ENCODE measurements at places on chromosomes 11 and 22.

GRCh38 chr11:93784935-93785360 is 866 bp downstream of the MED17 start:
- DNase-seq = no peak

DNA sequence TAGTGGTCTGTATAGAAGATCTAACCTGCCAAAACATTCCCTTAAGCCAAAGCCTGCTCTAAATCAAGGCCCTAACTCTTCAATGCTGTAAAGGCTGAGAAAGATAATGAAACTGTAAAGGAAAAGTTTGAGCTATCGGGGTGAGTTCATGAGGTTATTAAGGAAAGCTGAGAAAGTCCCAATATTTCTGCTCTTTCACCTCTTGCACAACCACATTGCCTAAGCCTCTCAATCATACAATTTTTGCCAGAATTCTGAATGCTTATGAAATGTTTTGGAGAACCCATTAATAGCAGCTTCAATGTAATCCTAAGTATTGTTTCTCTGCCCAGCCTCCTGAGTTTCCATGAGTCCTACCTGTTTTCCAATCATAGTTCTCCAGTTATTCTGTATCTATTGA is 373.2 kb downstream of the LUZP2 start:
- DNase-seq = no peak

GRCh38 chr11:17864478-17864941 is 129.9 kb downstream of the KCNC1 start:
- no peak for DNase-seq

DNA sequence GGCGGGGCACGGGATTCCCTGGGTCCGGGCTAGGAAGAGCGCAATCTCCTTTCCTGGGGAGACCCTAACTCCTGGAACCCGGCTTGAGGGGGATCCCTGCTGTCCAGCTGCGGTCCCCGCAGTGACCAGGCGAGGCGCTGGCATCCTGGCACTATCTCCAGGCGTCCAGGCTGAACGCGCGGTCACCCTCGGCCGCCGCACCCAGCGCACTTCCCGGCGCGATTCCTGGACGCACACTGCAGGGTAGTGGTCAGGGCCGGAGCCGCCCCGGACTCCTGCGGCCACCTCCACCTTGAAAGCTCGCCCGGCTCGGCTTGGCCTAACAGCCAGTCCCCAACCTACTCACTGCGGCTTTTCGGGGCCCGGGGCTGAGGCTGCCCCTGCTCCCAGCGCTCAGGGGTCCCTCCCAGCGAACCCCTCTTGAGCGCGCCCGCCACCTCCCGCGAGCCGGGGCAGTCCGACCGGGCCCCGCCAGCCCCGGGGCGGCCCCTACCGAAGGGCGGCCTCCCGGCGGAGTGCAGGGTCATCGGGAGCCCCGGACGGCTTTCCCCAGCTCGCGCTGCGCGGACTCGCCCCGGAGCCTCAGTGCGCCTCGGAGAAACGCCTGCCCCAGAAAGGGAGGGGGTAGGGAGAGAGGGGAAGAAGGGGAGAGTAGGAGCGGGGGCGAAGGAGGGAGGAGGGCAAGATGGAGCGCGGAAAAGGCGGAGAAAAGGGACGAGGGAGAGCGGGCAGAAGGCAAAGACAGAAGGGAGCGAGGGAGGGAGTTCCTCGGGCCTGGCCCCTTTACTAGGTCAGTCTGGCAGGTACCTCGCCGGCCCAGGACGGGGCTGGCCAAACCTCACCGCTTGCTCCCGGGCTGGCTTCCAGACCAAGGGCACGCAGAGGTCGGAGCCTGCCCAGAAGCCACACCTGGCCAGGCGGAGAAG is 1.0 kb downstream of the POU2AF3 start:
- no peak for DNase-seq

DNA sequence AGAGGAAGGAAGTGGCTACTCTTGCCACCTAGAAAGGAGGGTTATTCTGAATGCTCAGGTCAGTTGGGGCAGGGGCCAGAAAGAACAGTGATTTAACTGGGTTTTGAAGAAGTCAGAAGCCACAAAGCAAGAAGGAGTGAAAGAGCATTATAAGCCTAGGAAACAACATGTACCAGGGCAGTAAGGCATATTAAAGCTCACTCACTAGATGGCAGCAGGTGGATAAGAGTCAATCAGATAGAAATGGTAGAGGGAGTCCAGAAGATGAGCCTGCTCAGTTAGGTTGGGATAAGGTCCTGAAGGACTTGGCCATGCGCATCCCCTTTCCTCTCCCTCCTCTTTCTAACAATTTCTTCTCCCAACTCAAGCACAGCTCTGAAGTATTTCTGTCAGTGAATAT is 22.0 kb upstream of the PATE1 start:
- no peak for DNase-seq

- no peak for DNase-seq
Measured at GRCh38 chr11:9973921-9974320, 310.0 kb downstream of the SWAP70 start.

DNA sequence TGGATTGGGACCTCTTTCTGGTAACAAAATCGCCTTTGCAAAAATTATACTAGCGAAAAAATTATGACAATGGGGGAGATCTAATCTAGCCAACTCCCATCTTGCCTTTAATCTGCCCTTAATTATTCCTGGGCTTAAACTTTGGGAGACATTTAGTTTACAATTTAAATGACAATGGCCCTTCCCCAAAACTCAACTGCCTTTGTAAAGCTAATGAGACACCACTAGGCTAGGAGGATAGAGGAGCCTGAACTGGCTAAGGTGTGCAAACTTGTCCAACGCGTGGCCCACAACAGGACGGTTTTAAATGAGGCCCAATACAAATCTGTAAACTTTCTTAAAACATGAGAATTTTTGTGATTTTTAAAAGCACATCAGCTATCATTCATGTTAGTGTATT is 67.3 kb downstream of the RSF1 start:
- no peak for DNase-seq

- DNase-seq = no peak
Measured at GRCh38 chr22:41781507-41781906, 19.0 kb upstream of the CCDC134 start.

DNA sequence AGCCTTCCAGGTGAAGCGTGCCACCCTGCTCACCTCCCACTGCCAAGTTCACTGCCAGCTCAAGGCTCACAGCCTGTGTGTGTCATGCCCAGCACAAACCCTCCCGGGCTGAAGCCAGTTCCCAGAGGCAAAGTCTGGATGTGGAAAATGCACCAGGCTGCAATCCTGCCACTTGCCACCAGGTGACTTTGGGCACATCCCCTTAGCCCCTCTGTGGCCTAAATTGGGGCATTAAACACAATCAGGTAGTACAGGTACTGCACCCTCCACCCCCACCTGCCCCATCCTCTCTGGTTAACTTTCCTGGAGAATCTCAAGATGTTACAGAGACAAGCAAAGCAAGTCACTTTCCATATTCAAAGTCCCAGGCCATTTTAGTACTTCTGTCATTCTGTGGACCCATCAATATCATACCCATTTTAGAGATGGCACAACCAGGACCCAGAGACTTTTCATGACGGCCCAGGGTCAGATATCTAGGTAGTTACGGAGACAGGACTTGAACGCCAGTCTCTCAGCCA is 1.8 kb upstream of the RASD2 start:
- no peak for DNase-seq

- peak; percentile 43 for DNase-seq
Measured at GRCh38 chr11:12167061-12168000, 56.9 kb downstream of the MICAL2 start.

DNA sequence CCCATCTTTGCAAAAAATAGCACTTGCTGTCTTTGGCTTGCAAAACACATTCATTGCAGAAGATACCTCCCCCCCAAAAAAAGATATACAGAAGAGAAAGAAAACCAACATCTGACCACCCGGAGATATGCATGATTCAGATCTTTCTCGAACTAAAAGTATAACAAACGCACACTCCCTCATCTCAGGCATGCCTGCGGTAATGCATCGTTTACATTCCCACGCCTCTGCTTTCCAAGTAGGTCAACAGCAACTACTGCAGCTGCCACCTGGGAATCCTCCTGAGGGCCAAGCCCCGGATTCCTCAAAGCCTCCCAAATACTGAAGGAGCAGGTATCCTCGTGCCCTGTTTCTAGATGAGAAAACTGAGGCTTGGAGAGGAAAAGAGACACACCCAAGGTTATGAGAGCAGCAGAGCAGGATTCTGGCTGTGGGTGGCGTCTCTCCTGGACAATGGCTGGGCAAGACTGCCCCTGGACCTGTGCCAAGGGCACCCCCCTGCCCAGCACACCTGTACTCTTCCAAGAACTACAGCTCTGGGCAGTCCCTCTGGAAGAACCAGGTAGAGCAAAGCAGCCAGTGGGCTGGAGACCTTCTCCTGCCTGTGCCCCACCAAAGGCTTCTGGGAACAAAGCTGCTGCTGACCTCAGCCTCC is 38.1 kb downstream of the NUP50 start:
- DNase-seq = no peak

DNA sequence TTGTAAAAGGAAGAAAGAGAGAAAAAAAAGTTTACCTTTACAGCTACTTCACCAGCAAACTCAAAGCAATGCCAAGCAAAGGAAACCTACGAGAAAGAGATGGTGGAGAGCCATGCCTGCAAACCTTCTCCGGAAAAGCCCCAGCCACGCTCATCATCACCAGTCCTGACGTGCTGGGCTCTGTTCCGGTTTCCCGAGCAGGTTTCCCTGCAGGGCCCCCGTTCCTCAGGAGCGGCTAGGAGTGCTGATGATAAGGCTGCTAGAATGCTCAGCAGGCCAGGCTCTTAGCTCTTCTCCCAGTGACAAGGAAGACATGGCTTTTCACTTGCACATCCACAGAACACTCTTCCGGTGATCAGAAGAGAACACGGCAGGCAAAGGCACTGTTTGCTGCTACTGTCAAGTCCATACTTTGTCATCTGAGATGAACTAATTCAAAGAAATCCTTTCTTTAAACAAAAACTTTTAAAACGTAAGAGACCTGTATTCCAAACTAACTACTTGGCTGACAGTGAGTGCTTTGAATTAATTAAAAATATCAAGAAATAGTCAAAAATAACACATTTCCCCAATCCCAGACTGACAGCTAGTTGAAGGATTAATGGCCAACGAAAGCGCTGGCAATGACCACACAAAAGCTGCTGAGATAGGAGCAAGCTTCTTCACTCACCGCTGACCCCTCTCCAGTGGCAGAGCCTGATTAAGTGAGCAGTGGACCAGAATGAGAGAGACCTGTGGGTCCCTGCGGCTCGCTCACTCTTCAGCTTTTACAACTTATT is 35.8 kb downstream of the DUSP8 start:
- DNase-seq = no peak

DNA sequence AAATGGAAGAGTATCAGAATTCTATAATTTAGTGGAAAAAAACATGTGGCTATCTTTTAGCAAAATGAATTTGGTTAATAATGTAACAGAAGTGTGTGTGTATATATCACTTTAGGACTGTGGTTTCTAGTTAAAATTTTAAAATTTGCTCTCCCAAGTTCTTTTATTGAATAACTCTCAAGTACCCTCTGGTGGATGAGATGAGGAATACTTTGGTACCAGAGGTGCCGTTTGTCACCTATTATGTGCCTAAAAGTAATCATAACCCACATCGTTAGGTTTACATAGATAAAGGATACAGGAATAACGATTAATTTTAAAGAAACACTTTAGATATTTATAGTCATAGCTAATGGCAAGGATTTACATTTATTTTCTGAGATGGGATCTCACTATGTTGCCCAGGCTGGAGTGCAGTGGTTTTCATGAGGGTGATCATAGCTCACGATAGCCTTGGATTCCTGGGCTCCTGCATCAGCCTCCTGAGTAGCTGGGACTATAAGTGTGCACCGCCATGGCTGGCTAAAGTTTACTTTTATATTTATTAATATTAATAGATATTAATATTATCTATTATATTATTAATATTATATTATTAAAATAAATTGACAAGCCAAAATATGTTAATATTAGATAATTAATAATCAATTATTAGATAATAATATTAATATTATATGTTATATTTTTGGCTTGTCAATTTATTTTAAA is 66.7 kb upstream of the CAPRIN1 start:
- no peak for DNase-seq

DNA sequence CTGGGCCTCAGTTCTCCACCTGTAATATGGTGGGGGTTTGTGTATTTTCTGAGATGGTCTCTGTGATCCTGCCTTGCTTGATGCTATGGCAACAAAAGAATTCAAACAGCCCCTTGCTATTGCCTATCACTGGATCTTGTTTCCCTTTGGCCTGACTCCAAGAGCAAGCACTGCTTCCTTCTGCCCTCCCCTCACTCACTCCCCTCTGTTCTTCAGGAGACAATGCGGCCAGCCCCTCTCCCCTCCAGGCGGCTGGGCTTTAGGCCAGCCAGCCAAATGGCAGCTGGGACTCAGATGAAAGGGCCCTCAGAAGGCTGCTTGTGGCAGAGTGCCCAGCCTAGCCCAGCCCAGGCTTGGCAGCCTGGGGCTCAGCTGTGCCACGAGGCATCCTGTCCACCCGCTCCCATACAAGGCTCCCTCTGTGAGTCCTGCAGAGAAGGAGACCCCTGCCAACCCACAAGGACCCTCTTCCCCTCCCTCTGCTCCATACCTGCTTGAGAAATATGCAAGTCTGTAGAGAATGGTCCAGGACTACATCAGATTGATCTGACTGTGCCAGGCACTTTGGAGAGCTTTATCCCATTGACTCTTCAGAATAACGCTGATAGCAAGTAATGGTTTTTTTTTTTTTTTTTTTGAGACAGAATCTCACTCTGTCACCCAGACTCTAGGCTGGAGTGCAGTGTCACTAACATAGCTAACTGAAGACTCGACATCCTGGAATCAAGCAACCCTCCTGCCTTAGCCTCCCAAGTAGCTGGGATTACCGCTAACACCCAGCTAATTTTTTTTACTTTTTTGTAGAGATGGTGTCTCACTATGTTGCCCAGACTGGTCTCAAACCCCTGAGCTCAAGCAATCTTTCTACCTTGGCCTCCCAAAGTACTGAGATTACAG is 7.6 kb upstream of the KCTD14 start:
- DNase-seq = peak; percentile 68

GRCh38 chr11:61106894-61107470 is 4.7 kb downstream of the CD5 start:
- DNase-seq = no peak

DNA sequence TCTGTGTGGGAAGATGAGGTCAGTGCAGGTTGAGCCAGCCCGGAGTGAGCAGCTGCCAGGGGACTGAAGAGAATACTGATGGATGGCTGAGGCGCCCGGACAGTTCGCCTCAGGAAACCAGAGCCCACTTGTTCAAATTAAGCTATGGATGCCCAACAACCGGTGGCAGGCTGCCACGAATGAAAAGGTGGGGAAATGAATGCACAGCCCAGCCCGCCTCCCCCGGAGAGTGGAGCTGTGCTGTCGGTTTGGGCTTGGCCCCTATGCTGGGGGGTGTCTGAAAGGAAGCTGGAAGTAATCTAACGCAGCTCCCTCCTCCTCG is 21.9 kb downstream of the HSPA8 start:
- DNase-seq = no peak

- no peak for DNase-seq
Measured at GRCh38 chr11:61341706-61342105, 8.7 kb downstream of the TKFC start.

All from fibroblast of the conjunctiva (primary cell).